Breast epithelium (tissue), 4 donors: ENCODE measurements at places on chromosomes 5 and 9. TPM values are rescaled to one million over a fixed set of nuclear protein-coding genes. Genes with fewer than 3 reads are reported as not detected.

DNA sequence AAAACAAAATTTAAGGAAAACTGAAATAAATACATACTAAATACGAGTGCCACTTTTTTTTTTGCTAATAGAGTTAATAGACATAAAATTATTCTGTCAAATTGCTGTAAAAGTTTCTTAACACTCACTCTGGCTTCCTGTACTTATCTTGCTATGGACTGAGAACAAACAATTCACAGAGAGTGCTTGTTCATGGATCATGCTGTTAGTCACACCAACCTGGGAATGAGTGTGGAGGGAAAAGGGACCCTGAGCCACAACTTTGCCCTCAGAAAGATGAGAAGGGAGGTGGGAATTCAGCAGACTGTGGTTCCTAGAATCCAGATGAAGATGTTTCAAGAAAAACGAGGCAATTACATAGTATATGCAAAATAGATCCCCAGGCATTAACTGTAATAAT is 246.9 kb downstream of the FBXL7 start:
- DNase-seq: no peak

GRCh38 chr5:17401470-17402288 is 96.4 kb upstream of the TAF11L2 start:
- DNase-seq: no peak

NDUFS4 gene
- 104 TPM for total RNA-seq

FOXI1 gene
- 7.9 TPM for total RNA-seq

DNA sequence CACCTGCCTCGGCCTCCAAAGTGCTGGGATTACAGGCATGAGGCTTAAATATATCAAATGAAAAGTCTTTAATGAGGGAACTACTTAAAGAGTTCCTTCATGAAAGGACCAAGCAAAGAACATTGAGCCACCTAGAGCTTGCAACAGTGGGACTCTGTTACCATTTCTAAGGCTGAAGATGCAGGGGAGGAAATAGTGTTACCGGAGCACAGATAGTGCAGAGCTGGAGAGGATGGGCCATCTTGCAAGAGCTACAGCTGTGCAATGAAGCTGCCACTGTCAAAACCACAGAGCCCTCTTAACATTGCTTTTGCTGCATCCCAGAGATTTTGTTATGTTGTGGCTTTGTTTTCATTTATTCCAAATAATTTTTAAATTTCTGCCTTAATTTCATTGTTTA is 77.1 kb upstream of the NAA35 start:
- no peak for DNase-seq

- no peak for DNase-seq
Measured at GRCh38 chr5:74599148-74599547, 41.4 kb downstream of the ENC1 start.
